ENCODE measurements at places on chromosomes 5 and 9.

- no peak for DNase-seq
These were observed 1609.7 kb upstream of the CDH9 start for GRCh38 chr5:28648108-28648507.

GRCh38 chr5:35971186-35971877, 19.9 kb downstream of the UGT3A1 start:
- no peak for DNase-seq

GRCh38 chr5:123265551-123265950, 157.7 kb downstream of the CEP120 start:
- no peak for DNase-seq

DNA sequence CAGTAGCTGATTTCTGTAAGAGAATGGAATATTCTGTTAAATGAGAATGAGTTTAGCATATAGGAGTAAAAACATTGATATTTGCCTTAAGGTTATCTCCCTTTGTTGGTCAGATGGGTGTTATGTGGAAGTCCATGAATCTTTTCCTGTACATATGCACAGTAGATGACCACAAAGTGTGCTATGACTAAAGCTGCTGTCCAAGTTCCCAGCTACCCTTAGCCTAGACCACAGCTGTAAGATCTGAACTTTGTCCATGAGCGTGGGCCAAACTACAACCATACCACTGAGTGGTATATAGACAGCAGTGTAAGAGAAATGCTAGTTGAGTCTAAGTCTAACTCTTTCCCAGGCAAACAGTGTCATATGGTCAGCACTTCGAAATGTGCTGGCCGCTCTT, 48.8 kb downstream of the CD180 start:
- no peak for DNase-seq

- no peak for DNase-seq
These were observed 9.4 kb downstream of the B4GALT7 start for GRCh38 chr5:177609076-177610059.
